ENCODE measurements at places on chromosomes 1 and 21.

DNA sequence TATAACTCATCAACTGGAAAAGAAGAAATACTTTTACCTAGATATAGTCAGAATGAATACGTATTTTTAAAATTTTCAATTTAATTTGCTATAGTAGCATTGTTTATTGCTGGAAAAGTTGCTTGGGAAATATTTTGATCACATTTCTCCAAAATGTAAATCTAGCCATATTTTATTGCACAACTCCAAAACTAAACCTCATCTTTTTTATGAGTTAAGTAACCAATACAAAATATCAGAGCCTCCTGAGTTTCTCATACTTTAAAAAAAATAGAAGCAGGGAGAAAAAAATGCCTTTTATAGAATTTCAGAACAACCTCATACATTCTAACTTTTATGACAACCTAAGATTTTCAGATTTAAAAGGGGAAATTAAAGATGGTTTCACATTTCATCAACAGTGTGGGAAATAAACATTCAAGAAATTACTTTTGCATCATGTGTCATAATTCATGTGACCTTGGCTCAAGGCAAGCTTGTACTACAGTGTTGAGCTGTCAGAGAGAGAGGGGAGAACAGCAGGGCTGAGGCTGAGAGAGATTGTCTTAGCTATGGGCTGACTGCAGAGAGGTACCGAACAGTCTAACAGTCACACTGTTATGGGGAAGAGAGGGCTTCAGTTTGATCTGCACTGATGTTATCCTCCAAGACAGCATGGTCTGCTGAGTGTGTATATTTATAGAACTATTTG lies 519.0 kb downstream of the LTN1 start:
- DNase-seq: no peak

DNA sequence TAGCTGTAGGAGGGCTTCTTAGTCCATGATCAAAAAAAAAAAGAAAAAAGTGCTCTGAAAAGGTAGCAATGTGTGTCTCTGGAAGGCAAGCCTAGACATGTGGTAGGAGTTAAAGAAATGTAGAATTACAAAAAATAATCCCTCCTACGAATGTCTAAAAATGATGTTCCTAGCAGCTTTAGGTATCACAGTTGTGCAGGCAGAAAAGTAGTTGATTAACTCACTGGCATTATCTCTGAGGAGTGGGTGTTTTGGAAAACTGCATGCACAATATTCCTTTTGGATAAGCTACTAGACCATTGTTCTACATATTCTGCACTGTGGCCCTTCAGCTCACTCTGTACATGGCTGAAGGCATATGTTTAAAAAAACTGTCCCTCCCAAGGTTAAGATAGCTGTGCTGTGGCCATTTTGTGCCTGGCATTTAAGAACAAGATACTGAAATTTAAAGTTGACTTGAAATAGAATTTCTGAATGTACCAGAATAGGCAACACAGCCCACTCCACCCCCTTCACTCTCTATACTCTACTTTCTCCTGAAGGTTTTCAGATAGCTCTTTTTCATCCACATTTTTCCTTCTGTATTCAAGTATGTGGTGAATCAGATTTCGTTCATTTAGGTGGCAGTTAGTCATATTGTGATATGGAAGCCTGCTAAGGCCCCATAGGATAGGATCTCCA lies 463.9 kb upstream of the LRRC7 start:
- DNase-seq: no peak

- no peak for DNase-seq
These were observed 84.3 kb upstream of the KLHDC7A start for GRCh38 chr1:18396247-18396980.

- no peak for DNase-seq
These were observed 196.3 kb upstream of the CHRM3 start for GRCh38 chr1:239189998-239190512.

DNA sequence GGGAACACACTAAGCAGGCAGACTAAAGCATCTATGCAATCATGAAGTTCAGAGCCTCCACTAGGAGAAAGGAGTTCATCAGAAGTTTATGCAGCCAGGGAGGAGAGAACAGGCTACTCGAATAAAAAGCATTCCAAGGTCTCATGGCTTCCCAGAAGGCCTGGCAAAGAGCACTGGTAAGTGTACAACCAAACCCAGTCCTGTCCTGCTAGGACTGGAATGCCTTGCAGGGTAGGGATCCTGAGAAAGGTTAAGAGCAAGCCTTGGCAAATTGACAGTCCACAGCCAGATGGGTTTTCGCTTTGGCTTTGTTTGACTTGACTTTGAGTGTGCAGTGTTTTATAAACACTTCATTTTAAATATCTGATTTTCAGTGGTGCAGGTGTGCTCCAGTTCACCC lies 133.6 kb upstream of the ATP1B1 start:
- DNase-seq: no peak

Data from stimulated activated CD8-positive, alpha-beta memory T cell treated with anti-CD3 and anti-CD28 coated beads, Interleukin-4, amount 100 ng/mL, for 1 hour (primary cell).